ENCODE measurements at places on chromosomes 1 and 21.
A peak's percentile ranks its signal among the peaks of the same experiment; 100 is the strongest.

- DNase-seq: no peak
These were observed 67.2 kb downstream of the HMGB4 start for GRCh38 chr1:33931111-33931475.

- DNase-seq: no peak
These were observed 868 bp downstream of the ZBTB40 start for GRCh38 chr1:22452481-22452957.

GRCh38 chr1:239892602-239893001 is 199.1 kb upstream of the FMN2 start:
- no peak for DNase-seq

DNA sequence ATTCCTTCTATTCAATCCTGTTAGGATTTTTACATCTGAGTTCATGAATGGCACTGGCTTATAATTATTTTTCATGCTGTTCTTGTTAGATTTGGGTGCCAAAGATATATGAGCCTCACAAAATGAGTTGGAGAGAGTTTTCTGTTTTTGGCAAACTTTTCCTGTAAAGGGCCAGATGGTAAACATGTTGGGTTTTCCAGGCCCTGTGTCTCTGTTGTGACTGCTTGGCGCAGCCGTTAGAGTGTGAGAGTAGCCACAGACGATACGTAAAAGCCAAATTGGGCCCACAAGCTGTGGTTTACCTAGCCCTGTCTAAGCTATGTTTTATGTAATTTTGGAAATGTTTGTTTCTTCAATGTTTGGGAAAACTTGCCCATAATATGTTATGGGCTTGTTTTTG is 15.6 kb upstream of the CA6 start:
- DNase-seq: no peak

DNA sequence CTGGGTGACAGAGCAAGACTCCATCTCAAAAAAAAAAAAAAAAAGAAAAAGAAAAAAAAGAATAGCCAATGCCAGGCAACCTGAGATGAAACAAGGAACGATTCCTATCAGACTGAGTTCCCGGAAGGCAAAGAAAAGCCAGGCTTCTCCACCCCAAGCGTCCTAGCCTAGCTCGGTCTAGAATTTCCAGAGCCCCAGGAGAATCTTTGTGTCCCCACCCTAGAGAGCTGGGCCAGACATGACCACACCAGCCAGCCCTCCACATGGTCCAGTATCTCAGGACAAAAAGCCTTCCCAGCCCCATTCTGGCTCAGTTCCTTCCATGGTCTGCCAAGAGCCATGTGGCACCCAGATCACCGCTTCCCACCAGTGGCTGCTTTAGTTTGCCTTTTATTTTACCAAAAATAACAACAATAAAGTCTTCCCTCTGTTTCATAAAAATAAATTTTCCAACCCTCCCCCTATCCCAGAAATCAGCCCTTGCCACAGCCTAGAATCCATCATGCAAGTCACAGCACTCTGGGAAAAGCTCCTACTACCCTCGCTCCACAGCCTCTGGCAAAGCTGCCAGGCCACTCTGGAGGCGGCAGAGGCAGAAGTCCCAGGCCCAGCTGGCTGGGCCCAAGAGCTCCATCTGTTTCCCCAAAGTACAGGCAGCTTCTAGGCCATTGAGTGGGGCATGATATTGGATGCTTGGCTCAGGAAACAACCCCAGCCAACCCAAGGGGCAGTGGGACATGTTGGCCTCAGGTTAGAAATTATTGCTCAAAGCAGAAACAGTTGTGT is 3.5 kb upstream of the MKNK1 start:
- no peak for DNase-seq

DNA sequence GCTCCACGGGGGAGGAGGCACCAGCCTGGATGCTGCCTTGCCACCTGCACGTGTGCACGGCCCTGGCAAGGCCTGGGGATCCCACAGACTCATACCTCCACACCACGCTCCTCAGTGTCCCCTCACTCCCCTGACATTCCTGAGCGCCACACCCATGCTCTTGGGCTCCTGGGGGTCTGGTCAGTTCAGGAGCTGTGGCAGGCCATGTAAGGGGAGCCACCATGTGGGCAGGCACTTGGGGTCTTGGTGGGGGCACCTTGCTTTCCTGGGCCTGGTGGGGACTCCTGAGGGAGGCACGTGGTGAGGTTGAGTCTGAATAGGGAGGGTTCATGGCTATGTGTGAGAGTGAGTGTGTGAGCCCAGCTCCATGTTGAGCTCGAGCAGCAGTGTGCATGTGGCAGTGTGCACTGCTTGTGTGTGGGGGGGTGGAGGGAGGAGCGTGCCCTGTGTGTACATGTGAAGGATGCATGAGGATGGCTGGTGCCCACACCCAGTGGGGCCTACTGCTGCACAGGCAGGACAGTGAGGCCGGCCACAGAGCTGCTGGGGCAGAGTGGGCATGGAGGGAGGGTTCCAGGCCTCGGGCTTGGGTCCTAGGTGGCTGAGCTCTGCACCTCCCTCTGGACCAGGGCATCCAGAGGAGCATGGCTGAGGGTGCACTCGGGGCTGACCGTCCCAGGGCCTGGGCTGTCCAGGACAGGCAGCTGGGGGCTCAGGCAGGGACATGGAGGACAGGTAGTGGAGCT is 1.6 kb downstream of the GJC2 start:
- DNase-seq: no peak

DNA sequence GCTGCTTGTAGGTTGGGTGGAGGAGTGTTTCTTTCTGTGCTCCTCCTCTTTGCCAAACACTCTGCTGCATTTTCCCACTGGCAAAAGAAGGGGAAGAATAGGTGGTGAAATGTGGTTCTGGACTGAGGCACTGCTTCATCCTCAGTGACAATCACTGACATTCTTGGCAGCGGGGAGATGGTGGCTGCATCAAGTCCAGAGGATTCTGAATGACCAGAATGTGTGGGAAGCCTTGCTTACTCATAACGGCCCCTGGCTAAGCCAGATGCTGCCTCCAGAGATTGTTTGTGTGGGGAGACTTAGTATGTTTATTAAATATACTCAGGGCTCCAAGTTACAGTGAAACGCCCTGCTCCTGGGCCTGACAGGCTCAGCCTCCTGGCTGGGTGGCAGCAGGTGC is 160.3 kb downstream of the CACNA1E start:
- DNase-seq: no peak

DNA sequence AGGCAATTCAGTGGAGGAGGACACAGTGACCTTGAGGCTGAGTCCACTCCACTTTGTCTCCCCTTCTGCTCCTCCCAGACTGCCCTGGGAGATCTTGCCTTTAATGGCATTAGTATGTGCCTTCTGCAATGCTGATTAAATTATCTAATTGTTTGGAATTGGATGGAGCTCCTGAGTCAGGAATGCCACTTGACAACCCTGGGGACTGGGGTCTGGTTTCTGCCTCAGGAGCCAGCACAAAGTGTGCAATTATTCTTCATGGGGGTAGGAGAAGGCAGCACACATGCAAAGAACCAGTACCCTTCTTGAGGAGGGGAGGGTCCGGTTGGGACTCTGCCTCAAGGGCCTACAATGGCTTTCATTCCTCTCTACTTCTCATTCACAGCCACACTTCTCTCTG is 11.9 kb upstream of the PLXNA2 start:
- no peak for DNase-seq

- DNase-seq: peak; percentile 34
These were observed 24.5 kb upstream of the ZNF436 start for GRCh38 chr1:23394181-23394580.

- DNase-seq: no peak
These were observed 14.1 kb downstream of the PTCH2 start for GRCh38 chr1:44828841-44829440.

GRCh38 chr1:183244466-183244865 is 58.4 kb downstream of the LAMC2 start:
- DNase-seq: peak; percentile 70

DNA sequence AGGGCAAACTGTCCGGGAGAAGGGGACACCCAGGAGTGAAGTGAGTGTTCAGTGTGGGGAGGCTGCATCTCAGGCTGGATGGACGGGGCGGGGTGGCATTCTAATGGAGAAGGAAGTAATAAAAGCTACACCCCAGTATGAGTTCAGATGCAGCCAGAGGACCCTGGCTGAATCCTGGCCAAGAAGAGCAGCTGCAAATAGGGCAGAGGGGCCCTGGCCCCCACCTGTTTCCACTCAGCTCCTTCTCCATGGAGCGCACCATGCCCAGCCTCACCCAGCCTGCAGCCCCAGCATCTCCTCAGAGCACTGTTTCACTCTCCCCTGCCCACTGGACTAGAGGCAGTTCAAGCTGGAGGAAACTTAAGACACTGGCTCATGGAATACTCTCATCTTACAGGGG is 46.4 kb downstream of the KCND3 start:
- DNase-seq: no peak

DNA sequence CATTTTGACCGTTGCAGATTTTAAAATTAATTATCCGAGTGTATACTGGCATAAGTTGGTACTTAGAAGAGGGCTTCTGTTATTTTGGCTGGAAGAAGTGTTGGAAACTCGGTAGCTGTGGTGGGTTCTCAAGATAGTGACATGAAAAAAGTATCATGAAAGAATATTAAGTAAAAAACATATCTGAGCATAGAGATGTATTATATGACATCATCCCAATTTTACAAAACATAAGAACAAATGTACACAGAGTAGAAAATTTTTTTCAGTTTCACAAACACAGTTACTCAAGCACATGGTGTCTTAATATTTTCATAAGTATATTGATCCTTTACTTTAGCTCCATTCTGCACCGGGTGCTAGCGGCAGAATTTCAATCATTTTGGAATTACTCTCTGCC is 684 bp downstream of the IFI16 start:
- DNase-seq: no peak

DNA sequence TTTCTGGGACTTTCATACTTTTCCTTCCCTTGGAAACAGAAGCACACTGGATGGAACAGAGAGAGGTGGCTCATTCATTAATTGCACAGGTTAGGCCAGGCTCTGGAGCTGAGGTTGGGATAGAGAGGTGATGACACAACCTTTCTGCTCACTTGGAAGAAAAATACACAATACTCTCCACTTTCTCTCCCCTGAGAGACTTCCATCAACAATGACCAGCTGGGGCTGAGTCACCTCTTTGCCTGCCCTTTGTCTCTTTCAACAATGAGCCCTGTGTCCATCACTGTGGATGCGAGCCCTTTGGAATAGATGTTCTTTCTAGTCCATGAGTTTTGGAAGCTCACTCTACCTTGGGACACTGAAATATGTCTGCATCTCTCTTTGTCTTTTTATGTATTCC is 43.1 kb downstream of the ATP2B4 start:
- no peak for DNase-seq

DNA sequence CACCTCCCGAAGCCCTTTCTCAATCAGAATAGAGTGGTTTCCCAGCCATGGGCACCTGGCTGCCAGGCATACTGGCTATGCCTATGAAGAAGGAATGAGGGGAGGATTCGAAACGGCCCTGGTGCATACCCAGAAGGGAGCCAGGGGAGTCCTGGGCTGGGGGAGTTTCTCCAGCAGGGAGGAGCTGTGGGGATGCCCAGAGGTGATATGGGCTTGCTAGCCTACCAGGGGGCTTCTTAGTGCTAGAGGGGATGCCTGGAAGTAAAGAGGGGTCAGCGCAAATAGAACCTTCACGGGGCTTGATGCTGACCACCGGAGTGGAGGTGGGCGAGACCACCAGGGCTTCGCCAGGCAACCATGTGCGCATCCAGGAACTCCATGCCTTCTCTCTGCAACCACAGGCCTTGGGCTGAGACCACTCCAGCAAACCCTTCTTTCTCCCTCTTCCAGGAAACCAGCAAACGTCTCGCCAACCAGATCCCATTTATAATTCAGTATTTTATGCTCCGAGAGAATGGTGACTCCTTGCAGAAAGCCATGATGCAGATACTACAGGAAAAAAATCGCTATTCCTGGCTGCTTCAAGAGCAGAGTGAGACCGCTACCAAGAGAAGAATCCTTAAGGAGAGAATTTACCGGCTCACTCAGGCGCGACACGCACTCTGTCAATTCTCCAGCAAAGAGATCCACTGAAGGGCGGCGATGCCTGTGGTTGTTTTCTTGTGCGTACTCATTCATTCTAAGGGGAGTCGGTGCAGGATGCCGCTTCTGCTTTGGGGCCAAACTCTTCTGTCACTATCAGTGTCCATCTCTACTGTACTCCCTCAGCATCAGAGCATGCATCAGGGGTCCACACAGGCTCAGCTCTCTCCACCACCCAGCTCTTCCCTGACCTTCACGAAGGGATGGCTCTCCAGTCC is 18.2 kb upstream of the MX1 start:
- DNase-seq: no peak

DNA sequence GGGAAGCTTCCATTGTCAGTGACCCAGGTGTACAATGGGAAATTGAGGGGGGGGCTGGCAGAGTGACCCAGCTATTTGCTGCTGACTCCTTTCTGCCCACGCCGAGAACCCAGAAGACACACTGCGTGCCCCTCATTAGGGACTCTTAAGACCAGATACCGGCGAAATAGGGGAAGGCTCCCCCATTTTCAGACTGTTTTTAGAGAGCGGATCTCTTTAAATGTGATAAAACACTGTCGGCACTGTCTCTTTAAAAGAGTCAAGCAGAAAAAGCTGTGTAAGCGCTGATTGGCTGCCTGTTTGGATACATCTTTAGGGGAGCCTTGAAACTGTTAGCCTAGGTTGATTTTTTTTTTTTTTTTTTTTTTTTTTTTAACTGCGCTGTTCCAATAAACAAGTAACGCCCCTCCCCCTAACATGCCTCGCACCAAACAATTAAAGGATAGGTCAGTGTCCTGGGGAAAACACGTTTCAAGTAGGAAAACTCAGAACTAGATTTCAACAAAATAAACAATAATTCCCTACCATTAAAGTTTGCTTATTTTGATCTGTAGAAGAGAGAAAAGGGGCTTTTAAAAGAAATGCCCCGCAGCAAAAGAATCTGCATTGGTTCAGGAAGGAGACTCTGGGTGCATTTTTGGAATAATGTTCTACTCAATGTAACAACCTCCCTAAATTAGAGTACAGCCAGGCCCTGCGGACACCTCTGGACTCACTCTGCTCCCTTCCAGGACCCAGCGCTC is 1.4 kb upstream of the SSBP3 start:
- peak; percentile 72 for DNase-seq

GRCh38 chr1:156421062-156421938 is 52.3 kb downstream of the RHBG start:
- no peak for DNase-seq

DNA sequence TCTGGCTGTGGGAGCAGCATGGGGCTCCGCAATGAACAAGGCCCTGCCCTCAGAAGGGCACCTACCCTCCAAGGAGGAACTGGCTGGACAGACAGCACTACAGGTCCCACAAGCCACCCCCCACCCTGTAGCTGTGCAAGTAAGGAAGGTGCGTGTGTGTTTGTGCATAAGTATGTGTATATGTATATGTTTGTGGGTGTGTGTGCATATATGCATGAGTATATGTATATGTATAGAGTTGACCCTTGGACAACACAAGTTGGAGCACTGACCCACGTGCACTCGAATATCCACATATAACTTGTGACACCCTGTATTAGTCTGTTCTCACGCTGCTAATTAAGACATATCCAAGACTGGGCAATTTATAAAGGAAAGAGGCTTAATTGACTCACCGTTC is 22.6 kb upstream of the TENT5C start:
- DNase-seq: no peak

Measured in AG04449 (cell line).